Progenitor cell of endocrine pancreas (in vitro differentiated cells): ENCODE measurements at places on chromosomes 4 and X.

DNA sequence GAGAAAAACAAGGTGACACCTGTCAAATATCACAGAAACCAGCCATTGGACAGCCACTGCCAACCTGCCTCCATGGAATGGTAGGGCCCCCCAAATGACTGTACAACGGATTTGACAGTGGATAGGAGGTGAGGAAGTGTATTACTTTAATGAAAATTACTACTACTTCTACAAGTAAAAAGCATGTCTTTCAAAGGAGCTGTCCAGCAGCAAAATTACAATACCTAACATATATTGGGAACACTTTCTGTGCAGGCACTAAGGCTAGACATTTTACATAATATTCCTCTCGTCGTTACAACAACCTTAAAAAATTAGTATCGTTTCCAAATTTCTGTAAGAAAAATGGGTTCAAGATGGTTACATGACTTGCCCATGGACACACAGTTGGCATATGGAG is 14.9 kb downstream of the PPP3CA start:
- H3K27ac ChIP-seq: no peak overlapping the region
- H3K4me3 ChIP-seq: no peak overlapping the region

GRCh38 chrX:38817004-38817703 is 15.9 kb downstream of the MID1IP1 start:
- H3K27me3 ChIP-seq: no peaks in the 10 kb centered on the region
- DNase-seq: no peak
- peak overlapping the region; percentile 44 for H3K27ac ChIP-seq
- H3K4me3 ChIP-seq: no peak overlapping the region
- peaks cover 7% of the 10 kb centered on the region for H3K4me1 ChIP-seq
- H3K36me3 ChIP-seq: peaks cover 2% of the 10 kb centered on the region

DNA sequence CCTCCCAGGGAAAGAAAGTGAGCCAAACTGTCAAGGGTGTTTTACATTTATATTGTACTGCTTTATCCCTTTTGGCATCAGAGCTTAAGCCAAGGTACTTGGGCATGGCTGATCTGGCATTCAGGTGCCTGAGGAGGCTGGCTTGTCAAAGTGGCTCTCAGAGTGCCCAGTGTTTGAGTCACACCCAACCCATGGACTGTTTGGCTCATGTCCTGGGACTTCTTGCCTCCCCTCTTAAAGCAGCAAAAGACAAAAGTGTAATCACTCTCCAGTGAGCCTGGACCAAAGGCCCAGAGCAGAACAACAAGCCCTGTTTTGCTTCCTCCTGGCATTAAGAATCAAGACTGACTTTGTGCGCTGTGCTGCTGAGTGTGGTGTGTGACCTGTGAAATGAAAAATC is 311.7 kb upstream of the TAPT1 start:
- no peaks in the 10 kb centered on the region for H3K27me3 ChIP-seq
- no peaks in the 10 kb centered on the region for H3K36me3 ChIP-seq
- H3K4me1 ChIP-seq: no peaks in the 10 kb centered on the region
- no peak overlapping the region for H3K27ac ChIP-seq

GRCh38 chrX:108285356-108285755 is 152.9 kb downstream of the COL4A6 start:
- H3K4me3 ChIP-seq: no peak overlapping the region
- no peaks in the 10 kb centered on the region for H3K36me3 ChIP-seq

DNA sequence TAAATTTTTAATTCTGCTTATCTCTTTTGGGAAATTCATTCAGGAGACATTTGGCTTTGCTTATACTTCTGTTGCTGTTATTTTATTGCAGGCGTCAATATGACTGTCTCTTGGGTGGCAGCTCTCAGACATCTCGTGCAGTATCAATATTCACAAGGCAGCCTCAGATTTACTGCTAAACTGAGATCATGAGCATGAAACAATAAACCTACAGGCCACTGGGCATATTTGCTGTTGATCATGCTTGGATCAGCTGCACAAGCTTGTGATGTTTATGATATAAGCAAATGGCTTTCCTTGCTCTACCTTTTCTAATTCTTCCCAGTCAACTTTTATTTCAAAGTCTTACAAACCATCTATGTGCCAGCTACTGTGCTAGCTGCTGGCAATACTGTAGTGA is 39.2 kb downstream of the TSPAN5 start:
- H3K27ac ChIP-seq: no peak overlapping the region
- H3K4me3 ChIP-seq: no peak overlapping the region
- DNase-seq: no peak

DNA sequence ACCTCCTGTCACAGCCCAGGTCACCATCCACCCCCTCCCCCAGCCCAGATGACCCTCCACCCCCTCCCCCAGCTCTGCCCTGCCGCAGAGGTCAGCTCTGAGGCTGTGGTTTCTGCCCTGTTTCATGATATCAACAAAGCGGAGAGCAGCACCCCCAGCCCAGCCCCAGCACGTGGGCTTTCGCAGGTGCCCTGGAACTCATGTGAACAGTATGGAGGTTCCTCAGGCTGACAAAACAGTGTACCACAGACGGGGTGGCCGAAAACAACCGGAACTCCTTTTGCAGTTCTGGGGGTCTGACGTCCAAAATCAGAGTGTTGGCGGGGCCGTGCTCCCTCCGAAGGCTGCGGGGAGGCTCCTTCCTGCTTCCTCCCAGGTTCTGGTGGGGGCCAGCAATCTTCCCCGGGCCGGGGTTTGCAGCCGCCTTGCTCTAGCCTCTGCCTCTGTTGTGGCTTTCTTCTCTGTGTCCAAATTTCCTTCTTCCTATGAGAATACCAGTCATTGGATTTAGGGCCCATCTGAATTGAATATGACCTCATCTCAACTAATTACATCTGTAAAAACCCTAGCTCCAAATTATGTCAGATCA is 7.9 kb upstream of the PSAPL1 start:
- peaks cover 9% of the 10 kb centered on the region for H3K27me3 ChIP-seq
- peaks cover 6% of the 10 kb centered on the region for H3K4me1 ChIP-seq
- H3K27ac ChIP-seq: peak overlapping the region; percentile 41
- no peak for DNase-seq

- H3K4me1 ChIP-seq: no peaks in the 10 kb centered on the region
- no peaks in the 10 kb centered on the region for H3K36me3 ChIP-seq
- H3K27ac ChIP-seq: no peak overlapping the region
- H3K4me3 ChIP-seq: no peak overlapping the region
Measured at GRCh38 chrX:50458483-50458882, 12.1 kb downstream of the DGKK start.

- H3K27ac ChIP-seq: no peak overlapping the region
- no peak overlapping the region for H3K4me3 ChIP-seq
- H3K4me1 ChIP-seq: peaks cover 3% of the 10 kb centered on the region
- H3K27me3 ChIP-seq: no peaks in the 10 kb centered on the region
- no peak for DNase-seq
- H3K36me3 ChIP-seq: no peaks in the 10 kb centered on the region
Measured at GRCh38 chrX:110491846-110492620, 133.4 kb downstream of the RTL9 start.

- DNase-seq: no peak
- no peak overlapping the region for H3K4me3 ChIP-seq
- H3K27me3 ChIP-seq: no peaks in the 10 kb centered on the region
- peak overlapping the region; percentile 28 for H3K27ac ChIP-seq
- peaks cover 31% of the 10 kb centered on the region for H3K4me1 ChIP-seq
Measured at GRCh38 chr4:26346203-26346620, 25.4 kb downstream of the RBPJ start.

DNA sequence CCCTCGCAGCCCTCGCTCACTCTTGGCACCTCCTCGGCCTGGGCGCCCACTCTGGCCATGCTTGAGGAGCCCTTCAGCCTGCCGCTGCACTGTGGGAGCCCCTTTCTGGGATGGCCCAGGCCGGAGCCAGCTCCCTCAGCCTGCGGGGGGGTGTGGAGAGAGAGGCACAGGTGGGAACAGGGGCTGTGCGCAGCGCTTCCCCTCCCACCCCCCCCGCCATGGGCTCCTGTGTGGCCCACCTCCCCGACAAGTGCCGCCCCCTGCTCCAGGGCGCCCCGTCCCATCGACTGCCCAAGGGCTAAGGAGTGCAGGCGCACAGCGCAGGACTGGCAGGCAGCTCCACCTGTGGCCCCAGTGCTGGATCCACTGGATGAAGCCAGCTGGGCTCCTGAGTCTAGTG is 220.2 kb downstream of the STPG2 start:
- H3K27ac ChIP-seq: no peak overlapping the region
- no peaks in the 10 kb centered on the region for H3K27me3 ChIP-seq
- DNase-seq: no peak
- no peak overlapping the region for H3K4me3 ChIP-seq

GRCh38 chr4:43112139-43112538 is 219.6 kb downstream of the GRXCR1 start:
- no peak for DNase-seq
- H3K4me1 ChIP-seq: peaks cover 2% of the 10 kb centered on the region
- H3K4me3 ChIP-seq: no peak overlapping the region
- no peaks in the 10 kb centered on the region for H3K36me3 ChIP-seq

DNA sequence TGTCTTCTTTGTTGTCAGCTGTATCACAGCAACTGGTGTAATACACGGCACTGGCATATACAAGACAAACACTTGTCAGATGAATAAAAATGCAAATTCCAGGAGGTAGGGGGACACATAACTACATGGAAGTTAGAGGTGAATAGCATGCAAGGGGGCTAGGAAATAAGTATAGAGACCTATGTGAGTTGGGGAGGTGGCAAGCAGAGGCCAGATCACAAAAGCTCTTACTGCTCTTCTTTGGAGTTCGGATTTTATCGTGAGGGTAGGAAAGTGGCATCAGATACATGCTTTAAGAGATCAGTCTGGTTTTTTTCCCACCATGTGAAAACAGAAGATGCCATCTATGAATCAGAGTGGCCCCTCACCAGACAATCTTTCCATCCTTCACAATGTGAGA is 2.8 kb upstream of the SRP72 start:
- no peak overlapping the region for H3K27ac ChIP-seq
- no peak overlapping the region for H3K4me3 ChIP-seq
- DNase-seq: no peak
- no peaks in the 10 kb centered on the region for H3K27me3 ChIP-seq
- peaks cover 32% of the 10 kb centered on the region for H3K4me1 ChIP-seq
- peaks cover 14% of the 10 kb centered on the region for H3K36me3 ChIP-seq

DNA sequence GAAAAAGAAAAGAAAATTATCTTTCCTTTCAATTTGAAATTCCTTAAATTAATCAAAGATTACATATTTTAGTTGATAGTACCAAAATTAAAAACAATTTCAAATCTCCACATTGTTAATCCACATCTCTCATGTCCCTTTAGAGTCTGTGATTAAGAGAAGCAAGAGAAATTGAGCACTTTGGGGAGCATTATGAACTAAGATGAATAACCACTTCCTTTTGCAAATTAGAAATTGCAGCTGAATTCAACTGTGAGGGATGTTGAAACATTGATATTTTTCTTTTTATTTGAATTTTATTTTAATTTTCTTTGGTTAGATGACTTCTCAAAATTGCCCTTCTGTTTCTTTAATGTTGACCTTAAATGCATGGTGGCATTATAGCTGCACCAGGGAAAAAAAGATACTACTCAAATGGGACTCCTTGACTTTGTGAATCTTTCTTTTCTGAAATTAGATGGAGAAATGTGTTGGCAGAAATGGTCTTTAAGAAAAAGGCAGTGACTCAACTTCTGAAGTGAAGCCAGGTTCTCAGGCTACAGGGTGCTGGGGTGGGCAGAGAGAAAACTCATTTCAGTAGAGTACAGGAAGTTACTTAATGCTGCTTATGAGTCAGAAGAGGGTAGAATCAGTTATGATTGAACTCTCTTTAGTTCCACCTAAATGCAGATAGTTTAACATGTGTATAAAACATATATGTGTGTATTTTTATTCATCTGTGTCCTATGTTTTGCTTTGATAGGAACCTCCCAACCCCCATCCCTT is 92.0 kb upstream of the TNIP3 start:
- H3K27me3 ChIP-seq: no peaks in the 10 kb centered on the region
- no peaks in the 10 kb centered on the region for H3K4me1 ChIP-seq
- H3K4me3 ChIP-seq: no peak overlapping the region
- no peak for DNase-seq
